Hepatic stellate cell (primary cell): ENCODE measurements at places on chromosomes 7 and 10.
A peak's percentile ranks its signal among the peaks of the same experiment; 100 is the strongest.

- no peak for DNase-seq
Measured at GRCh38 chr10:11144626-11145494, 127.2 kb downstream of the CELF2 start.

DNA sequence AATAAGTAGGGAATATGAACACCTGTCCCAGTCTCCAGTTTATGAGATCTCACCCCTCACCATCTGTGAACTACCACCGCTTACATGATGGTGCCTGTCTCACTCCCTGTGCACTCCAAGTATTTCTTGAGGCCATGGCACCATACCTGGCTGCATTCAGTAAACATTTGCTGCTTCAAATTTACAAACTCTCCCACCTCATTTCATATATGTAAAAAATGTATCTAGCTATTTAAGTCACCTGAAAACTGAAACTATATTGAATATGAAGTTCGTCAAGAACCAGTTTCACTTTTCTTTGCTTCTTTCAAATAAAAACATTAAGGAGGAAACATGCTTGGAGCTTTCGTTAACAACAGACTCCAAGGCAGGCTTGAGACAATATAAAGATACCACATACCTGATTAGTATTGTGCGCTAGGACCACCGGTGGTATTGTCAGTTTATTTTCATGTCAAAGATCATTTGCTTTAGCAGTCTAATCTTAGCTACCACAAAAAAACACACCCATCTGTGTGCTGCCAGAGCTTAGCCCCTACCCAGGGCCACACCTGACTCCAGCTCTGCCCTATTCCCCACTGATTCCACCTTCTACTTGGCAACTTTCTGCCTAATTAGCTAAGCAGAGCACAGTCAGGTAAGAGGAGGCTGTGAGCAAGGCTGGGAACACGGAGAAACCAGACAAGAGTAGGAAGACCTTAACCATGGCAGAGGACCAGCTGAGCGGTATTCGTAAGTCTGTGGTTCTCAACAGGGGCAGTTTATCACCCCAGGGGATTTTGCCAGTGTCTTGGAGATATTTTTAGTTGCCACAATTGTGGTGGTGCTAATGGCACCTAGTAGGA lies 92.0 kb downstream of the ZFAND4 start:
- no peak for DNase-seq

GRCh38 chr10:7117806-7118674 lies 292.8 kb downstream of the SFMBT2 start:
- no peak for DNase-seq

GRCh38 chr7:94971051-94971867 lies 63.9 kb downstream of the PPP1R9A start:
- no peak for DNase-seq

GRCh38 chr7:38168890-38169570 lies 9.0 kb upstream of the STARD3NL start:
- DNase-seq: no peak

DNA sequence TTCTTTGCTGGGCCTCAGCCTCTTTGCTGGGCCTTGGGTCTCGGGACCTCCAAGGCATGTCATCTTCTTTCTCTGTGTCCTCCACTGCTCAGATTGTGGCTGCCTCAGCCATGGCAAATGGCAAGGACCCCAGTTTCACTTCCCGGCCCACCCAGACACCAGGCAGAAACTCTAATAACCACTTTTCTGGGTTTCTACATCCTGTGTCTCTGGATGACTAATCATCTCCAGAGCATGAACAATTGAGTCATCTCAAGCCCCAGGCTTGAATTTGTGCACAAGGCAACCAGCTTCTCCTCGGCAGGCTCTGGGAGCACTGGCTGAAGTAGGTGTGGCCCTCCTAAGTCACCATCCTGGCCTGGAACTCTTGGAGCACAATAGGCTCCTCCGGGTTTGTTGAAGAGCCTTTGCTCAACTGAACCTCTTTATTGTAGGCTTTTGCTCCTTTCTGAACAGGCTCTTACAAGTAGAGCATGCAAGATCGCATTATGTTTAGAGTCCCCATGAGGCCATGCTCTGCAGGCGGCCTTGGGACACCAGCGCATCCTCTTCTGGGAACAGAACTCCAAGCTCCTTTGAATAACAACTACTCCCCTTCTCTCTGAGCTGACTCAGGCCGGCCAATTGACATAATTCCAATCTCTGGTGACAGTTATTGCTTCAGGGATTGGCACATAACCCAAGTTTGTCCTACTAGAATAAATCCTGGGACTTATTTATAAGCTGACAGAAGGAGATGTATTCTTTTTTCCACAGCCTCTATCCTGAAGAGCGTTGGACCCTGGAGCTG lies 218.1 kb downstream of the WDR11 start:
- DNase-seq: no peak

- DNase-seq: no peak
Measured at GRCh38 chr10:32239769-32240168, 107.2 kb downstream of the EPC1 start.

DNA sequence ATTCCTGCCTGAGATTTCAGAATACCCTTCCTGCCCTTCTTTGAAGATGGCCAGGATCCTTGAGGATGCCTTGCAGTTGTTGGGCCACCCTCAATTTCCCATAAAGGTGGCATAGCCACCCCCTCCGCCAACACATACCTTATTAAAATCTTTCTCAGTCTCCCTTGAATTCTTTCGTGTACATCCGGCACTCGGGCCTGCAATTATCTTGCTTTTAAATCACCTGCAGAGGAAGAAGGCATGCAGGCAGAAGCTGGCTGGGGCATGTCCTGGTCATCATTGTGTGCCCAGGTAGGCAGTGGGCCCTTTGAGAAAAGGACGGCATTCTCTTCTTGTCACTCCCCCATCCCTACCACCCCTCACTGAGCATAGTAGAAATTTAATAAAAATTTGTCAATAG lies 189.5 kb upstream of the LYZL1 start:
- DNase-seq: no peak

DNA sequence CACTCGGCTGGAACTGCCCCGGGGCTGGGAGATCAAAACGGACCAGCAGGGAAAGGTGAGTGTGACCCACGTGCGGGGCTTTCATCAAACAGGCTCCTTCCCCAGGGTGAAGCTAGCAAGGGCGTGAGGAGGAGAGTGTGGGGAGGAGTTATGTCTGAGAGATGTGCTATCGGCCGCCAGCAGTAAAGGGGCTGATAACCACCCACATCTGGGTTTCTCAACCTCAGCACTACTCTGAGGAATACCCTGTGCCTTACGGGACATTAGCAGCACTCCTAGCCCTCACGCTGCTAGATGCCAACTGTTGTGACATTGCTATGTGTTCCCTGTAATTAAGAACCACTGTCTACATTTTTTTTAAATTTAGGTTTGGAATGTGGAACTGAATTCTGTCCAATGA lies 113.9 kb upstream of the STK17A start:
- no peak for DNase-seq

DNA sequence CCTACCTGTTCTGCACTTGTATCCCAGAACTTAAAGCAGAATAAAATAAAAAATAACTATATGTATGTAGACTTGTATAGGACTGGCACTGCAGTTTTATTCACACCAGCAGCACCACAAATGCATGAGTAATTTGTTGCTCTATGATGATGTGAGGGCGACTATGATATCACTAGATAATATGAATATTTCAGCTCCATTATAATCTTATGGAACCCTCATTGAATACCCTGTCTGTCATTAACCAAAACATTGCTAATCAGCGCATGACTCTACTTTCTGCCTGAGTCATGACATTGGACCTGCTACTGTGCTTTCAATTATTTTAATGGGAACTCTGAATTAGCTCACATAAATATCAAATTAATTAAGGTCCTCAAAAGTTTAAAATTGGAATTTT lies 129.4 kb upstream of the RHOBTB1 start:
- DNase-seq: no peak

- no peak for DNase-seq
Measured at GRCh38 chr7:73971704-73972341, 56.1 kb upstream of the ELN start.

GRCh38 chr7:157438121-157439025 lies 101.6 kb downstream of the DNAJB6 start:
- DNase-seq: no peak

- no peak for DNase-seq
Measured at GRCh38 chr10:114962441-114962840, 24.4 kb downstream of the TRUB1 start.

DNA sequence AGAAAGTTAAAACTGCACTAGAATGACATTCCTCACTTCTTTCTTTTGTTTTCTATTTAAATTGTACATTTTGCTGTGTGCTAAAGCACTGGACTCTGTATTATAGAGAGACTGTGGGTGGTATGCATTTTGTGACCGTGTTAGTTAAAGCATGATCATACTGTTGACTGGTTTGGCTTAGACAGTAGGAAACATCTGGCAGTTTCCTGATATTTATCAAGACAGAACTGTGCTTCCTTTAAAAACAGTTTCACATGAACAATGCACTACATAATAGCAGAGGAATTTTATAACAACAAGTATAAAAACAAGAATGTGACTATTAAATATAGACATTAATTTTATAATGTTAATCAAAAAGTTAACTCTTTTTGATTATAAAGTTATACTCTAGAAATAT lies 23.1 kb downstream of the GNG11 start:
- no peak for DNase-seq

- DNase-seq: no peak
Measured at GRCh38 chr10:11654659-11655058, 43.2 kb upstream of the USP6NL start.

GRCh38 chr7:121076350-121077164 lies 88.0 kb downstream of the CPED1 start:
- DNase-seq: peak; percentile 21

DNA sequence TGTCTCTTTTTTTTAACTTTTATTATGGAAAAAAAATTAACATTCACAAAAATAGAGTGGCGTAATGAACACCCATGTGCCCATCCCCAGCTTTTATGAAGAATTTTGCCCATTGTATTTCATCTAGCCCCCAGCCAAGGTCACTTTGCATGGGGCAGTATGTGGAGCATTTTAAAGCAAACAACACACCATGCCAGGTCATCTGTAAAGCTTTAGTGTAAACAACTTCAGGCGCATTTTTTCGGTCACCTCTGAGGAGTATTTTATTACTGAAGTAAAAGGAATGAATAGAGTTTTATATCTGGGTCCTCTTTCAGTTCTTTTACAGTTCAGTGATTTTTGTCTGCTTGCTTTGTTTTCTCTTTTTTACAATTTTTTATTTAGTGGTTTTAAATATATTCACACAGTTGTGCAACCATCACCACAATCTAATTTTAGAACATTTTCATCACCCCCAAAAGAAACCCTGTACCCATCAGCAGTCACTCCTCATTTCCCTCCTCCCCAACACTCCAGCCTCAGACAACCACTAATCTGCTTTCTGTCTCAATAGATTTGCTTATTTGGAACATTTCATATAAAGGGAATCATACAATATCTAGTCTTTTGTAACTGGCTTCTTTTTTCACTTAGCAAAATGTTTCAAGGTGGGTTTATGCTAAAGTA lies 87.9 kb downstream of the SLC37A3 start:
- DNase-seq: no peak

- no peak for DNase-seq
Measured at GRCh38 chr7:121761399-121761798, 111.6 kb upstream of the PTPRZ1 start.

GRCh38 chr7:127581716-127582115 lies 3.7 kb downstream of the GCC1 start:
- DNase-seq: no peak

GRCh38 chr7:150937848-150938561 lies 40.1 kb downstream of the KCNH2 start:
- no peak for DNase-seq

DNA sequence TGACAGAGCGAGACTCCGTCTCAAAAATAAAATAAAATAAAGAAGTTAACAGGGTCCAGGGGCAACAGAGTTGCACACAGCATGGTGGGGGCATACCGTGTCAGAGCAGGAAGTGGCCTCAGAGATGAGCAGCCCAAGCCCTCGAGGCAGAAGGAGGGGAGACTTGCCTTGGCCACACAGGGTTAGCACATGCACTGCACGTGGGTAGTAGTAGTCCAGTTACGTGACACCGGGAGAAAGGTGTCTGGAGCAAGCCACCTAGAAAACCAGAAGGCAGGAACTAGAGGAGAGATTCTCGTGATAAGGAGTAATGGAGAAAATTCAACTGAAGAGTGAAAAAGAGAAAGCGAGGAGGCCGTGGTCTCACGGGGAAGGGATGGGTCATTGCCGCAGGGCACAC lies 9.8 kb upstream of the DENND2A start:
- DNase-seq: no peak

DNA sequence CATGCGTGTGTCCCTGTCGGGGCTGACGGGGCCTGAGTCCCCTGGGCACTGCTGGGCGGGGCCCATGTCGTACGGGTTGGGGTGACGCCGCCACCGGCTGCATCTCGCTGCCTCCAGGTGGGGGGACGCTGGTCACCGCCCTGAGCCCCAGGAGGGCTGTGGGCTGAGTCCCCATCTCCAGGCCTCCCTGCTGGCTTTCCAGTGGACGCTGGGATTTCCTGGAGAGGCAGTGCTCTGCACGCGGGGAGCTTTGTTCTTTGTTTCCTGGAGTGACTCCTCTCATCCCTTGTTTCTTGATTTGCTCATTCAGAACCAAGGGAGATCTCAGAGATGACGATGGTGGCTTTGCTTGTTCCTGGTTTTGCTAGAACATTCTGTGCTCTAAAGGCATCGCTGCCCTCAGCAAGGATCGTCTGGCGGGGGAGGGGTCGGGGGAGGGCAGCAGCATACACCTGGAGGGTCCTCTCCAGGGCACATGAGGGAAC lies 21.0 kb downstream of the PWWP2B start:
- DNase-seq: no peak

GRCh38 chr10:71272056-71272771 lies 46.8 kb upstream of the SLC29A3 start:
- DNase-seq: peak; percentile 77

GRCh38 chr10:77726732-77727131 lies 89.1 kb upstream of the KCNMA1 start:
- DNase-seq: no peak

DNA sequence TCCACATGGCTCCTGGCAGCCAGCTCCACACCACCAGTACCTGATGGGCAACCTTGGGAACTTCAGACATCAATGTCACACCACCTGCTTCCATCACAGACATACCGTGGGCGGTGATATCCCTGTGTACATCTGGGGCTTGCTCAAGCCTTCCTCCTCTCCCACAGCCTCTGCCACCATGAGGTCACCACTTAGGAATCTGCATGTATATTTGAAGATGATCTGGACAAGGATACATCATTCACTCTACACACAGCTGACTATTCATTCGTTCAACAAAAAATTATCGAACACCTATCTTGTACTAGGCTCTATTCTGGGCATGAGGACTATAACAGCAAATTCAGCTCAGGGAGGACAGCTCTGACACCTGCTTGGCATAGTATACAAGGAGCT lies 6.8 kb downstream of the DLG5 start:
- DNase-seq: peak; percentile 84

GRCh38 chr10:30576641-30577040 lies 52.9 kb downstream of the LYZL2 start:
- DNase-seq: no peak

DNA sequence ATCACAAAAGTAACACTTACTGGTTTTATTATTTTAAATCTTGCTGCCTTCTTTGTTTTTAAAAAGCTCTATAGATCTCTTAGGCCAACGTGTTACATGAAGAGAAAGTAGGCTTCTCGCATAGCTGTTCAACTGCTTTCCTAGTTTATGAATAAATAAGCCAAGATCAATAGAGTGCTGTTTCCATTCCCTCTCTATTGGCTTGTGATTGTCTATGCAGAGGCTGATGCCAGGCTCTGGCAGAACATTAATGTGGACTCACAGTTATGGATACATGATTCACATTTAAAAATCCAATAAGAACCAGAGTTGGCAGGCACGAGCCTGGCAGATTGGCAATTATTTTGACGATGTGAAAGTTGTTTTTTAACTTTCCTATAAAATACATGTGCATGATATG lies 137.5 kb downstream of the GNAT3 start:
- no peak for DNase-seq

GRCh38 chr10:74077416-74077815 lies 73.2 kb downstream of the AP3M1 start:
- no peak for DNase-seq
